Esophagus squamous epithelium (tissue), 5 donors: ENCODE measurements at places on chromosomes 1 and 21.

DNA sequence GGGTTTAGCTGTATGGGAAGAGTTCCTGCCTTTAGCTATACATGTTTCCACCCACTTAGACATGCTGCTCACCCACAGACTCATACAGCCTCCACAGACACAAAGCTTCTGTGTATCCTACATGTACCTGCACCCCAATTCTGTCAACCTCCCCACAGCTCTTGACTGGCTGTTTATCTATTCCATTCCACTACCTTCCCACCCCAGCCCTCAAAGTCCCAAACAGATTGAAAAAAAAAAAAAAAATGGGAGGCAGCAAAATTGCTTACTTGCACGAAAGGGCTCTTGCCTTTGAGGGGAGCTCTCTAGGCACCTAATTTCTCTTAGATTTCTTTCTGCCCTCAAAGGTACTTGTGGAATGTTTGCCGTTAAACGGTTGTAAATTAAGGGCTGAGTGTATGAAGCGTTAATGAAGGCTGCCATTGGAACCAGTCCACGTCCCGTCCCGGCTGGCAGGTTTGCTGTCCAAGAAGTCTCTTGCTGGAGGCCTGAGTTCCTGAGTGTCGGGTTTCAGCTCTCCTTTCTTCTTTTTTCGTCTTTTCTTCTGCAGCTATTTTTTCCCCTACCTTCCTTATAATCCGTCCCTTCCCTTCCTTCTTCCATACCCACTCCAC, 43.6 kb downstream of the PBX1 start:
- H3K27me3 ChIP-seq: no peaks in the 10 kb centered on the region
- no peak overlapping the region for H3K4me3 ChIP-seq

DNA sequence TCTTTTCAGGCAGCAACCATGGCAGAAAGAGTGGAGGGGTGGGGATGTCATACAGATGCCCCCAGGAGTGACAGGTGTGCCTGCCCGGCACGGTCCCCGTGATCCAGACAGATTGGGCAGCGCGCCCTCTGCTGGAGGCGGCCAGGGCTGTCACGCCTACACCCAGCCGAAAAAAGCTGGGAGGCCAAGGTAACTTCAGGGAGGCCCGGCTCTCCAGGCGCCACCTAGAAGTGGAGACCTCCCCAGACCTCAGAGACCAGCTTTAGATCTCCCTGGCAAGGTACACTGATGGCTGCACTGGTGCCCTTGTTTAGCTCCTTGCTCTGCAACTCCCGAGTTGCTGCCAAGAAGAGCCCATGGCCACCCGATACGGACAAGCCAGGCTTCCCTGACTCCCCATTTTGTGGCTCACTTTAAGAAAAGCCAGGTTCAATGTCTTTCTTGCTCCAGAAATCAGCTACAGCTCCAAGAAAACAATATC, 6.6 kb downstream of the GOLT1A start:
- no peak for DNase-seq
- no peaks in the 10 kb centered on the region for H3K4me1 ChIP-seq
- H3K27me3 ChIP-seq: no peaks in the 10 kb centered on the region
- H3K36me3 ChIP-seq: no peaks in the 10 kb centered on the region
- no peak overlapping the region for H3K4me3 ChIP-seq
- no peak overlapping the region for H3K27ac ChIP-seq

- no peak overlapping the region for H3K27ac ChIP-seq
- DNase-seq: no peak
- H3K4me1 ChIP-seq: no peaks in the 10 kb centered on the region
- H3K36me3 ChIP-seq: no peaks in the 10 kb centered on the region
- no peak overlapping the region for H3K4me3 ChIP-seq
- no peaks in the 10 kb centered on the region for H3K27me3 ChIP-seq
Measured at GRCh38 chr1:207401578-207401977, 52.5 kb upstream of the CR2 start.

- no peak for DNase-seq
- no peaks in the 10 kb centered on the region for H3K4me1 ChIP-seq
- H3K27me3 ChIP-seq: peaks cover 13% of the 10 kb centered on the region
- no peak overlapping the region for H3K27ac ChIP-seq
- H3K36me3 ChIP-seq: no peaks in the 10 kb centered on the region
- no peak overlapping the region for H3K4me3 ChIP-seq
Measured at GRCh38 chr1:41329662-41330587, 31.3 kb upstream of the FOXO6 start.

GRCh38 chr1:118021668-118022067, 92.1 kb downstream of the WDR3 start:
- H3K27me3 ChIP-seq: no peaks in the 10 kb centered on the region
- no peak overlapping the region for H3K27ac ChIP-seq
- no peak for DNase-seq

- no peaks in the 10 kb centered on the region for H3K36me3 ChIP-seq
- H3K4me1 ChIP-seq: peaks cover 13% of the 10 kb centered on the region
- peak overlapping the region; percentile 68 for H3K4me3 ChIP-seq
Measured at GRCh38 chr1:226108935-226109828, 46.7 kb downstream of the H3-3A start.

GRCh38 chr1:51968632-51969031, 21.9 kb downstream of the RAB3B start:
- no peaks in the 10 kb centered on the region for H3K36me3 ChIP-seq
- no peak overlapping the region for H3K27ac ChIP-seq
- no peaks in the 10 kb centered on the region for H3K4me1 ChIP-seq
- H3K27me3 ChIP-seq: peaks cover 28% of the 10 kb centered on the region
- DNase-seq: no peak

- no peaks in the 10 kb centered on the region for H3K4me1 ChIP-seq
- H3K27ac ChIP-seq: no peak overlapping the region
- H3K27me3 ChIP-seq: no peaks in the 10 kb centered on the region
- H3K36me3 ChIP-seq: no peaks in the 10 kb centered on the region
- DNase-seq: no peak
- no peak overlapping the region for H3K4me3 ChIP-seq
Measured at GRCh38 chr1:81435175-81435574, 365.6 kb upstream of the ADGRL2 start.

DNA sequence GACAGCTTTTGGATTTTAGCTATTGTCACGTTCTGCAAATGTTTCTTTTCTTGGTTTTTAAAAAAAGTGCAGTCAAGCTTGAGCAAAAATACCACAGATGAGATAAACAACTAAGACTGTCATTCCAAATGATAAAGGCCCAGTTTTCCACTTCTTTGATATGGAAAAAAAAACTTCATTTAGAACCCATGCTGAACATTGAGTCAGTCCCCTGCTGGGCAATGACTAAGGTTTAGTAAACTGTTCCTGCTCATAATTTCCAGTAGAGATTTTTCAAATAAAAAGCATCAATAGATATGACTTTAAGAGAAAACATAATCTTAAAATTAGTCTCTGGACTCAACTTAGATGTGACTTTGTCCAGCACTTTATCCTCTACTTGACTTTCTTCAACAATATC, 167.9 kb upstream of the C8B start:
- no peaks in the 10 kb centered on the region for H3K36me3 ChIP-seq
- H3K27ac ChIP-seq: no peak overlapping the region
- H3K4me1 ChIP-seq: no peaks in the 10 kb centered on the region
- DNase-seq: no peak

DNA sequence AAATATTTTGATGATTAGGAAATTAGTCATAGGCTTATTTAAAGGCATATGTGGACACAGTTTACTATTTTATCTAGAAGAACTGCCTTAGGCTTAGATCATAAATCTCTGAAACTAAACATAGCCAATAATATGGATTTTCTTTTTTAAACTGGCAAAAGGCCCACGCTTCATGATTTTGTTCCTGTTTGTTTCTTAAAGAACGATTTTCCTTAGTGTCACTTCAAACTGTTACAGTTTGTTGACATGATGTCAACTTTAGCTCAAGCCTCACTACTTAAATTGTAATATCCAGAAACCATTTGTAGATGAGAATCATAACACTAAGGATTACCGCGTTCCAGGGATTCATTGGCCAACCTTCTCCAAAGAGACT, 322.6 kb downstream of the HHIPL2 start:
- no peaks in the 10 kb centered on the region for H3K4me1 ChIP-seq
- no peak for DNase-seq
- H3K4me3 ChIP-seq: no peak overlapping the region
- no peaks in the 10 kb centered on the region for H3K36me3 ChIP-seq

GRCh38 chr1:219066631-219067349, 106.9 kb upstream of the LYPLAL1 start:
- DNase-seq: no peak
- no peaks in the 10 kb centered on the region for H3K27me3 ChIP-seq
- H3K4me1 ChIP-seq: no peaks in the 10 kb centered on the region
- no peak overlapping the region for H3K27ac ChIP-seq
- no peaks in the 10 kb centered on the region for H3K36me3 ChIP-seq
- H3K4me3 ChIP-seq: no peak overlapping the region

- H3K4me1 ChIP-seq: no peaks in the 10 kb centered on the region
- H3K36me3 ChIP-seq: no peaks in the 10 kb centered on the region
- H3K4me3 ChIP-seq: no peak overlapping the region
- no peak overlapping the region for H3K27ac ChIP-seq
- no peaks in the 10 kb centered on the region for H3K27me3 ChIP-seq
- DNase-seq: no peak
Measured at GRCh38 chr1:75990686-75991085, 58.5 kb upstream of the ASB17 start.

GRCh38 chr21:45093035-45093532, 18.7 kb downstream of the ADARB1 start:
- no peak overlapping the region for H3K4me3 ChIP-seq
- H3K27ac ChIP-seq: peak overlapping the region; percentile 66
- no peak for DNase-seq
- H3K4me1 ChIP-seq: peaks cover 51% of the 10 kb centered on the region

- peak overlapping the region; percentile 69 for H3K27ac ChIP-seq
- H3K36me3 ChIP-seq: no peaks in the 10 kb centered on the region
- H3K4me3 ChIP-seq: no peak overlapping the region
- peaks cover 8% of the 10 kb centered on the region for H3K4me1 ChIP-seq
- no peak for DNase-seq
- H3K27me3 ChIP-seq: no peaks in the 10 kb centered on the region
Measured at GRCh38 chr1:152502496-152503180, 8.0 kb upstream of the LCE5A start.

DNA sequence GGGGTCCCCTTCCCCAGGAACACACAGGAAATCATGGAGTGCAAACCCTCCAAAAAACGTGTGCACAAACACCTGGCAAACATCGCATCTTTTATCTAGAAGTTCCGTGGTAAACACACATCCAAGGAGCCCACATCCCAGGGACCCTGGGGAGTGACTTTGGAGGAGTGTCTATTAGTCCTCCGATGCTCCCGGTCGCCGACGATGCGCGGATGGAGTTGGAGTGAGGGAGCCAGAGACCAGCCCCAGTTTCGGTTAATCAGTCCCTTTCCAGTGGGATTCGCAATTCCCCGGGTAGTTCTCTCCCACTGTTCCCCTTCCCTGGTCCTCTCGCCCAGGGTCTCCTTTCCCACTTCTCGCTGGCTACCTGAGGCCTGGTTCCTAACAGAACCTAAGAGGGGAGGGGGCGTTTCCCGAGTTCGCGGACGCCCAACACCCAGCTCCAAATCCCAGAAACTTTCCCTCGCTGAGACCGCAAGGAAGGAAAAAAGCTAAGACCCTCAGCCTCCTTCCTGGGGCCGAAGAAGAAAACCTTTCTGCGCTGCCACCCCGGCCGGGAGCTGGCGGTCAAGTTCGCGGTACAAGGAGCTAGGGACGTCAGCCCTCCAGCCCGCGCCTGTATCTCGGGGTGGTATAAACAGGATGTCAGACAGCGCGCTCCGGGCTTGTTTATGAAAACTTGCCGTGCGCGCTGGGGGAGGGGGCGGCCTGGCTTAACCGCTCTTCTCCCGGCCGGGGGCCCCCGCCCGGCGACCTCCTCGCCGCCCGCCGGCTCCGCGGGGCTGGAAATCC, 787 bp downstream of the JAK1 start:
- no peaks in the 10 kb centered on the region for H3K36me3 ChIP-seq
- peak overlapping the region; percentile 92 for H3K27ac ChIP-seq
- peaks cover 69% of the 10 kb centered on the region for H3K4me1 ChIP-seq
- peak; percentile 20 for DNase-seq
- no peaks in the 10 kb centered on the region for H3K27me3 ChIP-seq

- H3K36me3 ChIP-seq: no peaks in the 10 kb centered on the region
- no peak overlapping the region for H3K27ac ChIP-seq
- H3K4me3 ChIP-seq: no peak overlapping the region
- peaks cover 37% of the 10 kb centered on the region for H3K4me1 ChIP-seq
- DNase-seq: no peak
Measured at GRCh38 chr21:42190486-42190863, 28.5 kb upstream of the ABCG1 start.

- no peak overlapping the region for H3K4me3 ChIP-seq
- H3K36me3 ChIP-seq: no peaks in the 10 kb centered on the region
- DNase-seq: no peak
- H3K27ac ChIP-seq: no peak overlapping the region
Measured at GRCh38 chr1:24888971-24889676, 41.0 kb downstream of the RUNX3 start.

DNA sequence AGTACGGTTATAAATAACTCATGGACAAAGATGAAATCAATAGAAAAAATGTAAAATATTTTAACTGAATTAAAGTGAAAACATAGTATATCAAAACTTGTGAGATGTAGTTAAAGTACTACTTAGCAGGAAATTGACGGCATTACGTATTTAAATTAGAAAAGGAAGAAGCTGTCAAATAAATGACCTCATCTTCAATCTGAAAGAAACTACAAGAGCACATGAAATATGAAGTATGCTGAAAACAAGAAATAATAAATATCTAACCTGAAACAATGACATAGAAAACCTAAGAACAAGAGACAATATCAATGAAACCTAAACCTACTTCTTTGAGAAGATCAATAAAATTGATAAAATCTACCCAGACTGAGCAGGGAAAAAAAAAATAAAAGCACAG, 122.2 kb upstream of the PDE4B start:
- H3K27ac ChIP-seq: no peak overlapping the region
- no peak for DNase-seq
- H3K4me1 ChIP-seq: no peaks in the 10 kb centered on the region
- no peak overlapping the region for H3K4me3 ChIP-seq
- no peaks in the 10 kb centered on the region for H3K27me3 ChIP-seq

- no peaks in the 10 kb centered on the region for H3K36me3 ChIP-seq
- peak within 1 kb of the TSS; percentile 2 for H3K27ac ChIP-seq
- no peaks in the 10 kb centered on the region for H3K27me3 ChIP-seq
Measured at GRCh38 chr1:66752000-66752592, at the start of gene DYNLT5. TSS of gene DYNLT5 (plus strand) at chr1:66752459. CDS start at chr1:66754659, 2,200 bp downstream.

DNA sequence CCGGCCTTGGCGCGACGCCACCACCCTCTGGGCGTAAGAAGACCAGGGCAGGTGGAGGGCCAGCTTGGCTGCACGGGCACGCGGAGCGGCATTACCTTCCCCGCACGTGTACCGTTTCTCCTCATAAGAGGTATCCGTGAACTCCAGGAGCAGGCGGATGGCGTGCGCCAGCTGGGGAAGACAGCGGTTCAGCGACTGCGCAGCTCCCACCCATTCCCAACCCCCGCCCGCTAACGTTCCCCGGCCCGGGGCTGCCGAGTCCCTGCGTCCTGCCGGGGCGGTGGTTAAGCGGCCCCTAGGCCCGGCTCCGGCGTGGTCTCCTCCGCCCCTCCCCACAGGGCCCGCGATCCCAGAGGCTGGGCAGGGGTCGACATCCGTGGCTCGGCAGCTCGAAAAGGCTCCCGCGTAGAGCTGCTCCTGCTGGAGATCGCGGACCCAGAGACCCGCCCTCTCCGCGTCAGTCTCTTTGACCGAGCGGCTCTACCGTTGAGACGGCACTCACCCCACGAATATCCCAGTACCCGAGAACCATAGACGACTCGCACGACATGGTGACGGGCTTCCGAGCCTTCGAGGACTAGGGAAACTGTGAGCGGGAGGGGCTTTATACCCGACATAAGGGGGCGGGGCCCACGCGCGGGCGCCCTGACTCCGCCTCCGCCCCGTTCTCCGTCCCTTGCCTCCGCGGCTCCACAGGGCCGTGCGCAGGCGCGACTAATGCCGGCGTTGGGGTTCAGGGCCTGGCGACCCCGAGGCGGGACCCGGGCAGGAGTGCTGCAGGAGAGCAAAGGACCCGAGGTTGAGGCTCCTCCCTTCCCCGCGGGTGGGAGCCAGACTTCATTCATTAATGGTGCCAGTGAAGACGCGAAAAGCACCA, 862 bp downstream of the GSTM3 start:
- H3K27ac ChIP-seq: peak overlapping the region; percentile 85
- peaks cover 5% of the 10 kb centered on the region for H3K4me1 ChIP-seq
- no peaks in the 10 kb centered on the region for H3K36me3 ChIP-seq
- H3K4me3 ChIP-seq: peak overlapping the region; percentile 79
